ENCODE measurements at places on chromosomes 1 and 21.

DNA sequence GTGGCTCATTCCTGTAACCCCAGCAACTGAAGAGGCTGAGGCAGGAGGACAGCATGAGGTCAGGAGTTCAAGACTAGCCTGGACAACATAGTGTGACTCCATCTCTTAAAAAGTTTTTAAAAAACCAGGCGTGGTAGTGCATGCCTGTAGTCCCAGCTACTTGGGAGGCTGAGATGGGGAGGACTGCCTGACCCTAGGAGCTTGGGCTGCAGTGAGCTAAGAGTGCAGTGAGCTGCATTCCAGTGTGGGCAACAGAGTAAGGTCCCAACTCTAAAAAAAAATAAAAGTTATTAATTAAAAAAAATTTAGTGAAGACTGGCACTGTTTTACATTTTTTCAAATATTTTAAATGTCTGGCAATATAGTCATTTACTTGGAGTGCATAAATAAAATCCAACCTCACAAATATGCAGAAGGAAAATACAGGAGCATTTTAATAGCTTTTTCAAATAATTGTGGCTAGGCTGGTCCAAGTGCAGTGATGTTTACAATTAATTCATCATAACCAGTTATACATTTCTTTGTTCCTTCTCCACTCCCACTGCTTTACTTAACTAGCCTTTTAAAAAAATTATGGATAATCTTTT is 10.8 kb downstream of the ZBTB8OS start:
- no peak for DNase-seq

- DNase-seq = no peak
Measured at GRCh38 chr1:24162201-24162600, 19.3 kb upstream of the IL22RA1 start.

DNA sequence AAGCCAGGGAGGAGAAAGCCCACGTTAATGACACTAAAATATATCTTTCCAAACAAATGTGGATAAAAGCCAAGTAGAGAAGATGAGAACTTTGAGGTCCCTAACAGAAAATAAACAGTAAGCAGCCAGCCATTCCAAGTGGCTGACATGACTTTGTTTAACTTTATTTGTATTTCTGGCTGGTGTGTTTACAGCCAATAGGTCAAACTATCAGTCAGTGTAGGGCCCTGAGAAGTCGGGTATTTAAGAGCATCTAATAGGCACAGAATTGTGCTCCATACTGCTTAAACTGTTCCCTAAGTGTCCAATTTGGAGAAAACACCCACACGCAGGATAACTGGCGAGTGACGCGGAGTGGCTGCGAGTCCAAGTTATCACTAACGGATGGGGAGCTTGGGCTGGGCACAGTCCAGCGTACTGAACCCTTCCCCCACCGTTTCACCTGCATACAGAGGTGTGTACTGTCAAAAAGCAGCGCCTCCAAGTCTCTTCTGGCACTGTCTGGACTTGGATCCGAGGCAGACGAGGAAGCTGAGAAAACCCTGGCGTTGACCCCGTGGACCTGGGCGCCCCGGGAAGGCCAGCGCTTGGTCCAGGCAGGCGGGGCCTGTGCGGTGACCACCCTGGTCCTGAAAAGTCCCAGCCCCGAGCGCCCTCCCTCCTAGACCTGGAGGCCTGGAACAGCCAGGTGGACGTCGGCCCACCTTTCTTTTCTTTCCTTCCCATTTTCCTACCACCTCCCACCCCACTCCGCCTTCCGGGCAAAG is 662 bp upstream of the LGALS8 start:
- DNase-seq = no peak

GRCh38 chr1:155729031-155729898 is 40.4 kb downstream of the DAP3 start:
- DNase-seq = peak; percentile 28

GRCh38 chr21:15433091-15433490 is 296.7 kb upstream of the USP25 start:
- no peak for DNase-seq

DNA sequence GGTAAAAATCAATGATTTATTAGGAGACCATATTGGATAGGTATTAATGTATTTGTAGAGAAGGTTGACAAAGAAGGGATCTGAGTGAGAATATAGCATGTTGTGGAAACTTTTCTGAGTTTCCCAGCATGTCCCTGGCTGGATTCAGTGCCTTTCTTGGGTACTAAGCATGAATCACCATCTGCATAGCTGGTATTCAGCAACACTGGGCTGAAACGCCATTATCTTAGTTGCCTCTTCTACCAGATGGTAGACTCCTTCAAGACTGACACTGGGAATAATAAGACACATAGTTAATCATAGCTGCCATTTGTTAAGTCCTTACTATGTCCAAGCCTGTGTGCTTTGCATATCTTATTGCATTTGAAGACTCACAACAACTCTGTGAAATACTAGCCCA is 45.5 kb downstream of the ATP5PF start:
- no peak for DNase-seq

DNA sequence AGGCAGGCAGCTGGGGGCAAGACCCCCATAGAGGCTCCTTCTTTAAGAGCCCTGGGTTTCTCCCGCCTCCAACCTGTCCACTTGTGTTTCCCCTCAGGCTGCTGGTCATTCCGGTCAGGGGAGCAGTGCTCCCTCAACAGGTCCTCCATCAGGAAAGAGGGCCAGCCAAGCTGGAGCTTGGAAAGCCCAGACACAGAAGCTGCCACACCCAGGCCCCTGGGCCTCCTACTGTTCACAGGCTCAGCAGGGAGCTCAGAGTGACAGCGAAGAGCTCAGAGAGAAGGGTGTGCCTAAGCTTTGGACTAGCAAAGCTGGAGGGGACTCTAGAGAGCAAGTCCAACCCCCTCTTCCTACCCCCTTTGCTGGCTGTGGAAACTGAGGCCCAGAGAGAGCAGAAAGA is 10.3 kb upstream of the CDCP2 start:
- DNase-seq = no peak

DNA sequence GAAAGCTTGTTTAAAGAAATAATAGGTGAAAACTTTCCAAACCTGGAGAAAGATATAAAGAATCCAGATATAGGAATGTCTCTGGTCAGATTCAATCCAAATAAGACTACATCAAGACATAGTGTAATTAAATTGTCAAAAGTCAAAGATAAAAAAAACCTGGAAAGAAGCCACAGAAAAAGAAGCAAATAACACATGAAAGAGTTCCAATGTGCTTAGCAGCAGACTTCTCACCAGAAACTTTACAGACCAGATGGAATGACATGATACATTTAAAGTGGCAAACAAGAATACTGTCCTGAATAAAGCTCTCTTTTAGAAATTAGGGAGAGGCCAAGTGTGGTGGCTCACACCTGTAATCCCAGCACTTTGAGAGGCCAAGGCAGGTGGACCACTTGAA is 1039.9 kb downstream of the KCNT2 start:
- no peak for DNase-seq

DNA sequence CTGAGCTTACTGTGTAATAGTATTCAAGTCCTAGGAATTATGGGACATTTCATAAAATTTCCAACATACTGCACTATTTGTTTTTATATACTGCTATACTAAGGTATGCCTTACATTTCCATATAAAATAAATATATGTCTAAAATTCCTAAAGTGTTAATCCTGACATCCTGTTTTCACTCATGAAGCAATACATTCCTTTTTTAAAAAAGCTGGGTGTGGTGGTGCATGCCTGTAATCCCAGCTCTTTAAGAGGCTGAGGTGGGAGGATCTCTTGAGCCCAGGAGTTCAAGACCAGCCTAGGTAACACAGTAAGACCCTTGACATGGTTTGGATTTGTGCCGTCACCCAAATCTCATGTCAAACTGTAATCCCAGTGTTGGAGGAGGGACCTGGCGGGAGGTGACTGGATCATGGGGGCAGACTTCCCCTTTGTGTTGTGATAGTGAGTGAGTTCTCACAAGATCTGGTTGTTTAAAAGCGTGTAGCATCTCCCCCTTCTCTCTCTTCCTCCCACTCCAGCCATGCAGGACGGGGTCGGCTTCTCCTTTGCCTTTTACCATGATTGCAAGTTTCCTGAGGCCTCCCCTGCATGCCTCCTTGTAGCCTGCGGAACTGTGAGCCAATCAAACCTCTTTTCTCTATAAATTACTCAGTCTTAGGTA is 5.8 kb downstream of the CDC42BPA start:
- DNase-seq = no peak

DNA sequence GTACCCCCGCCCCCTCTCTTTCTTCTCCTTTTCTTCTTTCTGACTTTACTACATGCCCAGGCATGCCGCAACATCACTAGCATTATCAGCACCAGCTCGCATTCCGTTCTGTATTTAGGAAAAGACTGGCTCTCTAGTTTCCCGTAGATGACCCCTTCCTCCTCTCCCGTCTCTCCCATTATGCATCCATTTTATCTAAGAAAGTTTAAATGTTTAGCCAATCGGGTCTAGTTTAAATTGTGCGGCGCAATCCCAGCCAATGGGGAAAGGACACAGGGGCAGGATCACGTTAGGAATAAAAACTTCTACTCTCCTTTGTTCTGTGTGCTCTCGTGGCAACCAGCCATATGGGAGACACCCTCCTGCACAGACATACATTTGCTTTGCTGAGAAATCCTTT is 2.3 kb upstream of the KRTAP10-7 start:
- no peak for DNase-seq

DNA sequence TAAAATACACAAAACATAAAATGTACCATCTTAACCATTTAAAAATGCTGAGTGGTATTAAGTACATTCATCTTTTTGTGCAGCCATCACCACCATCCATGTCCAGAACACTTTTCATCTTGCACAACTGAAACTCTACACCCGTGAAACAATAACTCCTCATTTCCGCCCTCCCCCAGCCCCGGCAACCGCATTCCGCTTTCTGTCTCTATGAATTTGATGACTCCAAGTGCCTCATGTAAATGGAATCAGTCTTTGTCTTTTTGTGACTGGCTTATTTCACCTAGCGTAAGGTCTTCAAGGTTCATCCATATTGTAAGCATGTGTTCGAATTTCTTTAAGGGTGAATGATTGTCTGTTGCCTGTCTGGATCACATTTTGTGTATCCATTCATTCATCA is 37.2 kb downstream of the SCCPDH start:
- DNase-seq = no peak

DNA sequence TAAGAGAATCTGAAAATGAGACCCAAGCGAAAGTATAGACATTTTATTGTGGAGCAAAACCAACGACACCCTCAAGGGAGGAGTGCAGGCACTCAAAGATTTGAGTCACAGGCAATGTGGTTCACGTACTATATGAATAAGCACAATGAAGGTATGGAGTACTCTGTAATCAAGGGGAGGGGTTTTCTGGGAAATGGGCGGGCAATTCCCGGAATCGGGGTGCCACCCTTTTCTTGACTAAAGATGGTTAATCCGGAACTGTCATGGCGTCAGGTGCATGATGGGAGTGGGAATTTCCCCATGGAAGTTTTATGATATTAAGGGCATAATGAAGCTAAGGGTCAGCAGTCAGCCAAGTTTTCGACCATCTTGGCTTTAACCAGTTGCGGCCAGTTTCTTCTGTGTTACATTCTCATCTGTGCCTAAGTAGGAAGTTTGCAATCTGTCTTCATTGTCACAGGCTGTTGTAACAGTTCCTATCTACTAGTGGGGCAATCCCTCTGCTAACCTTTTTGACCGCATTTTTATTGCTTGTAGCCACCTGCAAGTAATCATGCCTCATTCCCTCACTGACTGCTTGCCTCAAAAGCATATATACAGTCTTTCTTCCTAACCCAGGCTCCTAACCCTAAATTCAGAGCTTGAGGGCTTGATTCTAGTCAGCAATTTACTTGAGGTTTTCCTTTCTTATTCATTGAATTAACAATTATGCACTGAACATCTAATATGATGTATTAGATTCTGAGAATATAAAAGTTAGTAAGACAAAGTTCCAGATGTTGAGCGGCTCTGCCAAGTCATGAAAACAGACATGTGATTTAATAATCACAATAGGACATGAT is 775 bp upstream of the AIM2 start:
- peak; percentile 49 for DNase-seq

GRCh38 chr1:147515045-147515869 is 26.0 kb upstream of the BCL9 start:
- DNase-seq = no peak

GRCh38 chr1:84086616-84087015 is 57.5 kb upstream of the PRKACB start:
- no peak for DNase-seq

GRCh38 chr1:234606784-234607108 is 3.2 kb downstream of the IRF2BP2 start:
- DNase-seq = no peak

- DNase-seq = no peak
Measured at GRCh38 chr1:162383516-162383915, 2.0 kb downstream of the C1orf226 start.

DNA sequence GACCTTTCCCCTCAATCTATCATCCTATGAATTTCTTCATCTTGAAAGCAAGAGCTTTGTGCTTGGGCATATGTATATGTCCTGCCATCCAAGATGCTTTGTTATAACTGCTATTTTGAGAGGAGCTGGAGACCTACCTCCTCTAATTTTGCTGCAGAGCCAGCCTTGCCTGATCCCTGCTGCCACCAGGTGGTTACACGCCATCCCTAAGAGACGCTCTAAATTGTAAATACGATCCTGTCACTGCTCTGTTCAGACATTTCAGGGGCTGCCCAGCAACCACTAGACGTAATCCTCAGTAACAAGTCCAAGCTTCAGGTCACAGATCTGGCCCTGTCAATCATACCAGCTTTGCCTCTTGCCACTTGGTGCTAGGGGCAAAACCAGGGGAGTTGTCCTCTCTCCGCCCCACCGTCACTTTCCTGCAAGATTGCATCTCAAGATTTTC is 32.9 kb downstream of the GPA33 start:
- peak; percentile 48 for DNase-seq

DNA sequence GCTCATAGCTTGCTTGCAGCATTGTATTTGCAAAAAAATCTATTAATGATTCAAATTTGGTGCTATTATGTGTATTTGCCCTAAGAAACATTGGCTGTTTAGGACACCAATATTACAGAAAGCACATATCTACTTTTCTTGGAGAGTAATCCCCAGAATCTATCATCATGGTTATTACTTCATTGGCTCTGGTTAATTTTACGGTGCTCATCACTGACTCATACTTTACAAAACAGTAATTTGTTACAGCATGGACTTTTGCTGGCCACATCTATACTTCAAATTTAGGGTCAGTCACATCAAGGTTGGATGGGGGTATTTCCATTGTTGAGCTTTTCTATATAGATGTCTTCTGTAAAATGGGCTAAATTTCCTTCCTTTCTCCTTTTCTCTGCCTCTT is 45.7 kb downstream of the SH3GLB1 start:
- DNase-seq = no peak

DNA sequence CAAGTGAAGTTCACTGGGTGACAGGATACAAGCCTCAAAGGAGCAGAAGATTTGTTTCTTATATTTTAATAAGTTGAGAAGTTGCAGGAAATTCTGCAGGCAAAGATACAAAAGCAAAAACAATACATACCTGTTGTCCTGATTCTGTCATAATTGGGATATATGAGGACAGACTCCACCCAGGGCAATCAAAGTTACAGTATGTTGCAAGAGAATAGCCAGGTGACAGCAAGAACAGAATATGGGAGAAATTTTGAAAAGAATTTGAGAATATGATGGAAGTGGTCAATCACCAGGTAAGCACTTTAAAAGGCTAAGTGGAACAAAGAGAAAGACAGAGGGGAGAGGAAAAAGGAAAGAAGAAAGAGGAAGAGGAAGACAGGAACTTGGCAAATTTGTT is 607.6 kb upstream of the ADGRL4 start:
- DNase-seq = no peak

All from GM10248 (cell line).